ENCODE measurements at places on chromosomes 3 and 15. TPM values are rescaled to one million over a fixed set of nuclear protein-coding genes. Genes with fewer than 3 reads are reported as not detected.

DNA sequence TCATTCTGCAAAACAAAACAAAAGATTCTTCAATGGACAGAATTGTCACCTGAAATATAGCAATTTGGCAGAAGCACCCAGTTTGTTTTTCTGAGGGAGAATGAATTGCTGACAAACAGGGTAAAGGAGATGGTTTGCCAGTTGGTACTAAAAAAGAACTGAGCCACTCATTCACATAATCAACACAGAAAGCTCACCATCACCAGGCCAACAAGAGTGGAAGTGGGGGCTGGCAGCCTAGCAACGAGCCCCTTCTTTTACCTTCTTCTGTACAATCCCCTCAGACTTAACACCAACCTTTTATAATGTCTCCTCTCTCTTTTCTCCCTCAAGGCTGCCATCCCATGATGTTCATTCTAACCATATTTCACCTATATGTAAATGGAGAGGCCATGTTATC is 5.9 kb downstream of the TOP2B start:
- DNase-seq = no peak
- H3K27me3 ChIP-seq = no peaks in the 10 kb centered on the region
- H3K36me3 ChIP-seq = no peaks in the 10 kb centered on the region
- H3K4me3 ChIP-seq = no peak overlapping the region

DNA sequence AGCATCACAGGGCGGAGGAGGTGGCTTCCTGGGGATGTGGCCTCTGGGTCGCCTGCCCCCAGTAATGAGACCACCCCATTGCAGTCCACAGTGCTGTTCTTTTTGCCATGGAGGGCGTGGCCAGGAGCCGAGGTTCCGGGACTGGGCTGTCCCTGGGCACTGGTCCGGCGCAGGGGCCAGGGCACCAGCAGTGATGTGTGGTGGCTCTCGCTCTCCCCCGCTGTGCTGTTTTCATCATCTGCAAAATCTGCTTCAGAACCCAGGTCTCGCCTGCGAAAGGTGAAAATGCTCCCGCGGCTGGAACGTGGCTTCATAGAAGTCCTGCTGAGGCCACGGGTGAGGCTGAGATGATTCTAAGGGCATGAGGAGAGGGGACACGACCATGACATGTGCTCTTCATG is 45.8 kb downstream of the SCN5A start:
- H3K4me1 ChIP-seq = no peaks in the 10 kb centered on the region
- peaks cover 89% of the 10 kb centered on the region for H3K36me3 ChIP-seq
- no peak overlapping the region for H3K27ac ChIP-seq
- DNase-seq = no peak
- no peaks in the 10 kb centered on the region for H3K27me3 ChIP-seq
- H3K4me3 ChIP-seq = no peak overlapping the region

DNA sequence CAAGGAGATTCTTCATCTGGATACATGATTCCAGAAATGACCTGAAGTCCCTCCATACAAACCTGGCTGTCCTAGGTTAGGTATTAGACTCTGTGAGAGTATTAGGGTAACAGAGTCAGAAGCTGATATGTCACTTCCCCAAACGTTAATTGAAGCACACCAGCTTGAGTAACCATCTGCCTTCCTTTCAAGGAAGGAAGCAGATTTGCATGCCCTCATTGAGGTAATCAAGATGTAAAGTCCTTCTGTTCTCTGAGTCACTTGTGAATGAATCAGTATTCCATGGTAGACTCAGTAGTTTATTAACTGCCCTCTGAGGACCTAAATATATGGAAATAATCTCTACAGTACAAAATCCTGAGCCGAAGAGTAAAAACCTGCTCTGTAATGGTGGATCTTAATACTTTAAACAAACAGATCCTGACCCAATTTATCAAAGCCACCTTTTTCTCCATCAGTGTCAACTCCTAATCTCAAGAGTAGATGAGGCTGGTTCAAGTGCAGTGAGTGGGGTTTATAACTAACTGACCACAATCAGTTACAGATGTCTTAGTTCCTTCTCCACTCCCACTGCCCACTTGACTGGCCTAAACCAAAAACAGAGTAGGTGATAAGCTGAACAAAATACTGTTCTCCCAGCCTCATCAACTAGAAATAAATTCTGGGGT is 246.2 kb upstream of the CHRM5 start:
- H3K27me3 ChIP-seq = no peaks in the 10 kb centered on the region
- DNase-seq = no peak

GRCh38 chr3:169430707-169431404 is 232.7 kb downstream of the MECOM start:
- no peaks in the 10 kb centered on the region for H3K36me3 ChIP-seq
- H3K27ac ChIP-seq = peak overlapping the region; percentile 54
- no peaks in the 10 kb centered on the region for H3K27me3 ChIP-seq
- no peak for DNase-seq
- H3K4me1 ChIP-seq = no peaks in the 10 kb centered on the region

- no peak overlapping the region for H3K4me3 ChIP-seq
- no peak overlapping the region for H3K27ac ChIP-seq
- DNase-seq = no peak
- H3K4me1 ChIP-seq = no peaks in the 10 kb centered on the region
- H3K27me3 ChIP-seq = no peaks in the 10 kb centered on the region
- no peaks in the 10 kb centered on the region for H3K36me3 ChIP-seq
These were observed 38.4 kb downstream of the CCNL1 start for GRCh38 chr3:157121522-157121921.

- no peaks in the 10 kb centered on the region for H3K4me1 ChIP-seq
- no peaks in the 10 kb centered on the region for H3K36me3 ChIP-seq
- H3K4me3 ChIP-seq = no peak overlapping the region
- H3K27ac ChIP-seq = no peak overlapping the region
These were observed 60.6 kb downstream of the ALCAM start for GRCh38 chr3:105427332-105427731.

Gene CPB1
- not detected for total RNA-seq

GRCh38 chr3:114716916-114717315 is 423.1 kb downstream of the TIGIT start:
- no peaks in the 10 kb centered on the region for H3K27me3 ChIP-seq
- no peaks in the 10 kb centered on the region for H3K36me3 ChIP-seq
- no peaks in the 10 kb centered on the region for H3K4me1 ChIP-seq
